ENCODE measurements at places on chromosomes 2 and 18. TPM values are rescaled to one million over a fixed set of nuclear protein-coding genes. Genes with fewer than 3 reads are reported as not detected.

- H3K4me3 ChIP-seq: no peak overlapping the region
- no peak for DNase-seq
- no peaks in the 10 kb centered on the region for H3K36me3 ChIP-seq
- no peaks in the 10 kb centered on the region for H3K4me1 ChIP-seq
- no peaks in the 10 kb centered on the region for H3K27me3 ChIP-seq
Observed at GRCh38 chr18:78543201-78543725, 436.4 kb upstream of the SALL3 start.

- DNase-seq: no peak
- H3K27ac ChIP-seq: no peak overlapping the region
- no peaks in the 10 kb centered on the region for H3K36me3 ChIP-seq
- no peak overlapping the region for H3K4me3 ChIP-seq
- no peaks in the 10 kb centered on the region for H3K4me1 ChIP-seq
Observed at GRCh38 chr18:2223449-2223848, 347.9 kb downstream of the METTL4 start.

Gene DSG2
- total RNA-seq: not detected

DNA sequence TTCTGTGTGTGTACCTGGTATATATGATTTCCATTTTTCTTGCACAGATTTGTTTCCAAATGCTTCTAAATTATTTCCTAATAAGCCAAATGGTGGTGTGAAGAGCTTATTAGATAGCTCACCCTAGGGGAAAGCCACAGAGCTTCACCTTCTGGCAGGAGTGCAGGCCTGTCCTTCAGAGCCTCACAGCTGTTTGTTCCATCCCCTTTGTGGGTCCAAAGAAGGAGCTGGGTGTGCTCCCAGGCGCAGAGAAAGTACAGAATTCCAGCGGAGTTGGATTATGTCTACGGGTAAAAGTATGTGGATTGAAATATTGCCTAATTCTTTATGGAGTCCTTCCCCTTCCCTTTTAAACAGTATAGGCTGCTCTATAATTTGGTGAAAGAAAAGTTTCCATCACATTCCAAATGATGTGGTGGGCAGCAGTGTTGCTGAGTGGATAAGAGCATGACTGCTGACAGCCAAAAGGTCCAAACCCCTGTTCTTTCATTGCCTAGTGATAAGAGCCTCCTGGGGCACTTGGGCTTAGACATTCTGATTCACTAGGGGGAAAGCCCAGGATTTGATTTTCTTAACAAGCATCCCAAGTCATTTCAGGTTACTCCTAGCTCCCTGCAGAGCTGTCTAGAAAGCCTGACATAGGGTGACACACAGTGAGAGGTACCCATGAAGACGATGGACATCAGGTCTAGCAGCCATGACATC lies 86.6 kb downstream of the WDSUB1 start:
- DNase-seq: no peak
- H3K4me1 ChIP-seq: peaks cover 13% of the 10 kb centered on the region
- H3K27ac ChIP-seq: peak overlapping the region; percentile 20
- H3K27me3 ChIP-seq: peaks cover 7% of the 10 kb centered on the region
- no peak overlapping the region for H3K4me3 ChIP-seq
- H3K36me3 ChIP-seq: no peaks in the 10 kb centered on the region

DNA sequence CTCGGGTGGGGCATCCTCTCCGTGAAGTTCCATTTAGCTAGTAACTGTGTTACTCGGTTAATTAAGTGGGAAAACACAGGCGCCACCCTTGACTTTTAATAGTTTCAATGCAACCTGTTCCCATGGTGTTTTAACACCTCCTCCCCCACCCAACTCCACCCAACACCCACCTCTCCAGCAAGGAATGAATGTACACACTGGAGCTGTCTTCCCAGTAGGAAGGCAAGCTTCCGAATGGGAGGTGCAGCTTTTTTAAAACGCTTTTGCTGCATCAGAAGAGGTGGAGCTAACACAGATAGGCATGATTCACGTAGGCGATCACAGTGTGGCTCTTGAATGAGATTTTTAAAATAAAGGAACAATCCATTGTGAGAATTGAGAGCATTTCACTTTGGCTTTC lies 73.8 kb upstream of the AGAP1 start:
- peaks cover 3% of the 10 kb centered on the region for H3K27me3 ChIP-seq
- no peaks in the 10 kb centered on the region for H3K4me1 ChIP-seq
- H3K4me3 ChIP-seq: no peak overlapping the region
- no peak overlapping the region for H3K27ac ChIP-seq
- DNase-seq: no peak

DNA sequence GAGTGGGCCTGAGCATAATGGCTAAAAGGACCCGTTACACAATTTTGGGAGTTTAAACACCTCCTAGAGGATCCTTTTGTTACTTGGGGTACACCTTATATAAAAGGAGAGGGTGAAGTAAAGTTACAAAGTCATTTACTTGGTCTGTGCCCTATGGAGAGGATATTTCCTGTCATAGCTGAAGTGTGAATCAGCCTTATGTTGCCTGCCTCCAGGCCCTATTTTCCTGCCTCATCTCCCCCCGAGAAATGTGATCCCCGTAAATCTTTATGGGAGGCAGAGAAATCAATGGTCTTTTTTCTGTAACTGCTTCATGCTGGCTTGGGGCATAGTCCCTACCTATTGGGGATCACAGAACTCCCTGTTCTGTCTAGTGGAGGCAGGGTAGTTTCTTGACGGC lies 906.6 kb downstream of the DSC3 start:
- DNase-seq: no peak
- no peak overlapping the region for H3K4me3 ChIP-seq
- no peaks in the 10 kb centered on the region for H3K36me3 ChIP-seq
- no peak overlapping the region for H3K27ac ChIP-seq
- no peaks in the 10 kb centered on the region for H3K4me1 ChIP-seq
- no peaks in the 10 kb centered on the region for H3K27me3 ChIP-seq

Gene FARSB
- total RNA-seq: 23.3 TPM

GRCh38 chr2:101356521-101356920 lies 30.8 kb downstream of the CREG2 start:
- no peak overlapping the region for H3K27ac ChIP-seq
- H3K4me1 ChIP-seq: peaks cover 18% of the 10 kb centered on the region
- no peaks in the 10 kb centered on the region for H3K36me3 ChIP-seq
- DNase-seq: no peak

- H3K27ac ChIP-seq: no peak overlapping the region
- no peak overlapping the region for H3K4me3 ChIP-seq
- no peaks in the 10 kb centered on the region for H3K4me1 ChIP-seq
- no peaks in the 10 kb centered on the region for H3K36me3 ChIP-seq
- DNase-seq: no peak
- H3K27me3 ChIP-seq: no peaks in the 10 kb centered on the region
Observed at GRCh38 chr2:2849464-2850217, 518.6 kb upstream of the MYT1L start.

- H3K4me3 ChIP-seq: no peak overlapping the region
- DNase-seq: no peak
- H3K27ac ChIP-seq: no peak overlapping the region
Observed at GRCh38 chr2:134799936-134800335, 38.5 kb upstream of the ACMSD start.

GRCh38 chr2:101609433-101609832 lies 88.1 kb upstream of the MAP4K4 start:
- H3K4me3 ChIP-seq: no peak overlapping the region
- no peaks in the 10 kb centered on the region for H3K27me3 ChIP-seq
- H3K4me1 ChIP-seq: peaks cover 28% of the 10 kb centered on the region
- no peaks in the 10 kb centered on the region for H3K36me3 ChIP-seq

GRCh38 chr2:232138441-232138840 lies 176.9 kb downstream of the DIS3L2 start:
- H3K36me3 ChIP-seq: peaks cover 20% of the 10 kb centered on the region
- no peak overlapping the region for H3K4me3 ChIP-seq
- H3K27me3 ChIP-seq: no peaks in the 10 kb centered on the region
- no peak overlapping the region for H3K27ac ChIP-seq
- no peak for DNase-seq

DNA sequence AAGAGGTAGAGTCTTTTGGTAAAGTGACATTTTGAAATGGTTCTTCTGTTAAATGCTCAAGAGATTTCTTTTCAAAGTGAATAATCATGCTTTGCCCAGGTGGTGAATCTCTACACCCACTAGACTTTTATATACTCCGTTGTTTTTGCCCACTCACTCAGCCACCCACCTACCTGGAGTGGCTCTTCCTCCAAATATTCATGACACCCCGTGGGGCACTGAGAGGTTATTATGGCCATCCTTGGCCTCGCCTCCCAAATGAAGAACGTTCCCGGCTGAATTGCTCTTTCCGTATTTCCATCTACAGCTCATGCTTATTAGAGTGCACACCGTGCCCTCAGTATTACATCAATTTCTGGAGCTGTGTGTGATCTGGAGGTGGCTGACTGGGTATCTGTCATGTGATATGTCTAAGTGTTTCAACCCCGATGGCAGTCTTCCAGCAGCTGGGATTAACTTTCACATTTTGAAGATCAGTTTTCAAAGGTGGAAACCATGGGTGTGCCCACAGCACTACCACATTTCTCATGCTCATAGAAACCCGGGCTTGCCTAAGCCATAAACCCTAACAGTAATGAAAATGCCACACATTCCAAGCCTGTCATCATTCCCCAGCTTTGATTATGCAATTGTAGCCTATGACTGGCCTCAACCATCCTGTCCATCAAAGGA lies 406.6 kb upstream of the MMADHC start:
- DNase-seq: no peak
- H3K36me3 ChIP-seq: no peaks in the 10 kb centered on the region
- no peaks in the 10 kb centered on the region for H3K4me1 ChIP-seq

- no peaks in the 10 kb centered on the region for H3K36me3 ChIP-seq
- H3K27me3 ChIP-seq: peaks cover 7% of the 10 kb centered on the region
- H3K27ac ChIP-seq: no peak overlapping the region
- no peak overlapping the region for H3K4me3 ChIP-seq
Observed at GRCh38 chr2:98959810-98960507, 23.9 kb upstream of the CRACDL start.

- H3K4me3 ChIP-seq: no peak overlapping the region
- peaks cover 20% of the 10 kb centered on the region for H3K36me3 ChIP-seq
- no peaks in the 10 kb centered on the region for H3K27me3 ChIP-seq
- no peak for DNase-seq
- H3K27ac ChIP-seq: no peak overlapping the region
Observed at GRCh38 chr18:79200546-79201268, 131.5 kb downstream of the ATP9B start.

Gene PRKD3
- total RNA-seq: 82.5 TPM

GRCh38 chr18:58669731-58670378 lies 1.4 kb upstream of the MALT1 start:
- peaks cover 34% of the 10 kb centered on the region for H3K36me3 ChIP-seq
- DNase-seq: no peak
- H3K4me1 ChIP-seq: peaks cover 75% of the 10 kb centered on the region
- peak overlapping the region; percentile 87 for H3K27ac ChIP-seq
- H3K27me3 ChIP-seq: no peaks in the 10 kb centered on the region

Gene CDK5R2
- not detected for total RNA-seq

- no peak for DNase-seq
- no peaks in the 10 kb centered on the region for H3K36me3 ChIP-seq
- H3K27ac ChIP-seq: no peak overlapping the region
- no peak overlapping the region for H3K4me3 ChIP-seq
Observed at GRCh38 chr2:221372159-221372884, 199.8 kb downstream of the EPHA4 start.

GRCh38 chr2:71696381-71696780 lies 243.0 kb downstream of the DYSF start:
- peaks cover 3% of the 10 kb centered on the region for H3K27me3 ChIP-seq
- DNase-seq: no peak
- no peaks in the 10 kb centered on the region for H3K4me1 ChIP-seq
- no peak overlapping the region for H3K4me3 ChIP-seq
- H3K36me3 ChIP-seq: no peaks in the 10 kb centered on the region

DNA sequence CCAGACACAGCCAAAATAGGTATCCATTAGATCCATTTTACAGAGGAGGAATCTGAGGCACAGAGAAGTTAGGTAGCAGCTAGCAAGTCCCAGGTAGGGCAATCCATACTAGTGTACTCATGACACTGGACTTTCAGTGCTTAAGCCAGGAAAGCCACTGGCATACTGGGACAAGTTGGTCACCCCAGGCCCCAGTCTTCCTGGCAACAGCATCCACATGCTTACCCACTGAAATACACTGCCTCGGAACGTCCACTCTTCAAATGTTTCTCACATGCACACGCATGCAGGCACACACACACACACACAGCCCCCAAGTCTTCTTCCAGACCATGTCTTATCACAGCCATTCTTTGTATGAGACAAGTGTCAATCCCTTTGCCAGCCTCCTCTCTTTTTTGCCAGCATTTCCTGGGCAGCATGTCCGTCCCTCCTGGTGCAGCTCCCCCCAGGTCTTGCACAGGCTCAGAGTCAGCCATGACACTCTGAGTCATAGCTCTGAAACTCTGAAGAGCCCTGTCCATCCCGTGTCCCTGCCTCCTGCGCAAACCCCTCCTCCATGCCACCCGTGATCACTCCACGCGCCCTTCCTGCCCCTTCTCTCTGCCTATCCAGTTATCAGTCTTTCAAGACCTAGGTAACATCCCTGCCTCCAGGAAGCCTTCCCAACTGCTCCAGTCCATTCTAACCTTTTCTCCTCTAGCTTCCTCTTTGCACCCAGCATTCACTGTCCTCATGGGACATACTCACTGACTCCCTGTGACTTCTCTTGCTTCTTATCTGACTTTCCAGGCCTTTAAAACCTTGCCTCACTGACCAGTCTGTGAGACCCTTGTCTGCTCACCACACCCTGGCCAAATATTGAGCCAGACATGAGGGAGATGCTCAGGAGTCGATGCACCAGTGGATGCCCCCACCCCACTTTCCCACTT lies 10.9 kb upstream of the TEX261 start:
- no peaks in the 10 kb centered on the region for H3K36me3 ChIP-seq
- no peak for DNase-seq
- H3K27ac ChIP-seq: no peak overlapping the region
- H3K4me1 ChIP-seq: peaks cover 8% of the 10 kb centered on the region
- H3K4me3 ChIP-seq: no peak overlapping the region

Gene ERBB4
- not detected for total RNA-seq

Gene ADD2
- 15.4 TPM for total RNA-seq

DNA sequence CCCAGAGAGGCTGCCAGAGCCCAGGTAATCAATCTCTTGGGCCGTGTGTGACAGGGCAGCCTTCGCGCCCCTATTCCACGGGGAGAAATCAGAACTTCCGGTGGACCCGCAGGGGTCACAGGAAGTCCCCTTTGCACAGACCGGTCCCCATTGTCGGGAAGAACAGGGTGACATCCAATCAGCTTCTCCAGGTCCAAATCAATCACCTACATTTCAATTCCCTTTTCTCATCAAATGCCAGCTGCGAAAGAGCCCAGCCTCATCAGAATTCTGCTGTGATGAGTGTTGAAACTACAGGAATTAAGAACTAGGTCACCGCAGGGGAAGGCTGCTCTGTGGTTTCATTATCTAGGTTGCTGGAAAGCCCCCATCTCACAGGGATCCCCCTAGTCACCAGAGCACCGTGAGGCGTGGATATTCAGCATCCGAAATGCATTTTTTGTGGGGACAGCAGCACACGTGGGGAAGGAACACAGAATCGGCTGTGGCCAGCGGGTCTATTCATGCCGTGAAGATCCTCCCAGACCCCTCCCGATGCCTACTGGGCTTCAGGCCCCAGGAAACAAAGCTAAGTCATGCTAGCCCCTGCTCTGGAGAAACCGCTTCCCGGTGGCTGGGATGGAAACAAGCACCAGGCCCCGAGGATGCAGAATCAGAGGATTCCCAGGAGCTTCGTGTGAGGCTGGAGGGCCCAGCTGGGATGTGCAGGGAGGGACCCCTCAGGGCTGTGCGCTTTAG lies 193.7 kb upstream of the ID2 start:
- H3K27ac ChIP-seq: peak overlapping the region; percentile 57
- no peaks in the 10 kb centered on the region for H3K36me3 ChIP-seq
- peak overlapping the region; percentile 73 for H3K4me3 ChIP-seq
- H3K27me3 ChIP-seq: peaks cover 81% of the 10 kb centered on the region
- DNase-seq: peak; percentile 34

GRCh38 chr2:179843541-179843940 lies 17.9 kb downstream of the ZNF385B start:
- H3K4me3 ChIP-seq: no peak overlapping the region
- no peak overlapping the region for H3K27ac ChIP-seq
- peaks cover 2% of the 10 kb centered on the region for H3K27me3 ChIP-seq
- H3K4me1 ChIP-seq: no peaks in the 10 kb centered on the region
- DNase-seq: no peak

Gene TMEM37
- total RNA-seq: 0.37 TPM

Gene COLEC12
- total RNA-seq: 0.05 TPM

All from activated B cell treated with CpG ODN at 0.5 μM for 24 hours (primary cell).